ENCODE measurements at places on chromosomes 1 and 21. TPM values are rescaled to one million over a fixed set of nuclear protein-coding genes. Genes with fewer than 3 reads are reported as not detected.

The JAM2 gene
- total RNA-seq: 2.2 TPM

The ANGPTL3 gene
- total RNA-seq: not detected

The CDK18 gene
- total RNA-seq: 23.9 TPM

The SERTAD4 gene
- 1.1 TPM for total RNA-seq

The AMY1B gene
- not detected for total RNA-seq

Data from progenitor cell of endocrine pancreas (in vitro differentiated cells).